ENCODE measurements at places on chromosomes 5 and 9.

- H3K27ac ChIP-seq, result peak overlapping the region; percentile 44
- peaks cover 22% of the 10 kb centered on the region for H3K36me3 ChIP-seq
- H3K4me1 ChIP-seq, result peaks cover 9% of the 10 kb centered on the region
- no peak overlapping the region for H3K4me3 ChIP-seq
Observed at GRCh38 chr9:127867356-127868277, 9.9 kb downstream of the AK1 start.

- no peak for DNase-seq
- H3K4me1 ChIP-seq, result no peaks in the 10 kb centered on the region
- H3K27ac ChIP-seq, result no peak overlapping the region
- no peaks in the 10 kb centered on the region for H3K27me3 ChIP-seq
- H3K36me3 ChIP-seq, result no peaks in the 10 kb centered on the region
Observed at GRCh38 chr9:131302244-131303075, 12.9 kb downstream of the PLPP7 start.

DNA sequence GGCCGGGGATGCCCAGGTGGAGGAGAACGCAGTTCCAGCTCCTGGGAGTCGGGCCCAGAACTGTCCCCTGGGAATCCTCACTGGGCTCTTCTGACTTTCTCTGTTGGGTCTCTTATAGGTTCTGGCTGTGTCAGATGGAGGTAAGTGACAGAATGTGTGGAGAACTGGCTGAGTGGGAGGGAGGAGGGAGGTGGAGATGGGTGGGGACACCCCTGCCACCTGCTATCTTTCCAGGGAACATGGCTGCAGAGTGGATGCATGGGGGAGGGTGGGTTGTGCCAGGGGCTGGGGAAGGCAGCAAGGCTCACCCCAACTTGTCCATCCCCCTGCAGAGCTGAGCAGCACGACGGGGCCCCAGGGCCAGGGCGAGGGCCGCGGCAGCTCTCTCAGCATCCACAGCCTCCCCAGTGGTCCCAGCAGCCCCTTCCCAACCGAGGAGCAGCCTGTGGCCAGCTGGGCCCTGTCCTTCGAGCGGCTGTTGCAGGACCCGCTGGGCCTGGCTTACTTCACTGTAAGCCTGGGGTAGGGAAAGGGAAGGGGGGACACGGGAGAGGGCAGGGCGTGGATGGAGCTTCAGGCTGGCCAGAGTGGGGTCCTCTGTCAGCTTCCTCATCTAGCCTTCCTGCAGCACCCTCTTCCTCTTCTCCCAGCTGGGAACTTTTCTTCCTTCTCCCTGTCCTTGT, 8.3 kb downstream of the RGS14 start:
- peak overlapping the region; percentile 85 for H3K27ac ChIP-seq
- H3K4me1 ChIP-seq, result peaks cover 13% of the 10 kb centered on the region
- DNase-seq, result no peak
- H3K4me3 ChIP-seq, result peak overlapping the region; percentile 75
- no peaks in the 10 kb centered on the region for H3K36me3 ChIP-seq
- H3K27me3 ChIP-seq, result no peaks in the 10 kb centered on the region

DNA sequence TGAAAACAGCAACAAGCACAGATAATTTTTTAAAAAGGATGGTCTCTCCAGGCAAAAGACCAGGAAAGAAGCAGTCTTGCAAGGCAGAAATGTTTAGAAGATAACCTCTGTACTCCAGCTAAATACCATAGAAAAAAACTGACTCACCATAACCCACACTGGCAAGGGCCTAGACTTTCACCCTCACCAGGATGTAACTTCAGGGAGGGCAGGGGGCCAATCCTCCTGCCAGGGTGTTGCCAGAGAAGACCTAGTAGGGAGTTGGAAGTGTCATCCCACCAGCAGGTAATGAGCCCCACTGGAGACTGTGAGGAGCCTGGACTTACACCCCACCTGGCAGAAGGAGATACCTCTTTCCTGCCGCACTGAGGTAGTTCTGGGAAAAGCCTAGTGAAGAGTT, 97.6 kb downstream of the PRELID2 start:
- no peak for DNase-seq
- H3K27ac ChIP-seq, result no peak overlapping the region
- H3K4me1 ChIP-seq, result no peaks in the 10 kb centered on the region
- H3K27me3 ChIP-seq, result no peaks in the 10 kb centered on the region
- H3K4me3 ChIP-seq, result no peak overlapping the region

GRCh38 chr9:17064558-17064957, 70.3 kb upstream of the CNTLN start:
- no peak overlapping the region for H3K4me3 ChIP-seq
- DNase-seq, result no peak
- no peak overlapping the region for H3K27ac ChIP-seq
- H3K36me3 ChIP-seq, result no peaks in the 10 kb centered on the region

DNA sequence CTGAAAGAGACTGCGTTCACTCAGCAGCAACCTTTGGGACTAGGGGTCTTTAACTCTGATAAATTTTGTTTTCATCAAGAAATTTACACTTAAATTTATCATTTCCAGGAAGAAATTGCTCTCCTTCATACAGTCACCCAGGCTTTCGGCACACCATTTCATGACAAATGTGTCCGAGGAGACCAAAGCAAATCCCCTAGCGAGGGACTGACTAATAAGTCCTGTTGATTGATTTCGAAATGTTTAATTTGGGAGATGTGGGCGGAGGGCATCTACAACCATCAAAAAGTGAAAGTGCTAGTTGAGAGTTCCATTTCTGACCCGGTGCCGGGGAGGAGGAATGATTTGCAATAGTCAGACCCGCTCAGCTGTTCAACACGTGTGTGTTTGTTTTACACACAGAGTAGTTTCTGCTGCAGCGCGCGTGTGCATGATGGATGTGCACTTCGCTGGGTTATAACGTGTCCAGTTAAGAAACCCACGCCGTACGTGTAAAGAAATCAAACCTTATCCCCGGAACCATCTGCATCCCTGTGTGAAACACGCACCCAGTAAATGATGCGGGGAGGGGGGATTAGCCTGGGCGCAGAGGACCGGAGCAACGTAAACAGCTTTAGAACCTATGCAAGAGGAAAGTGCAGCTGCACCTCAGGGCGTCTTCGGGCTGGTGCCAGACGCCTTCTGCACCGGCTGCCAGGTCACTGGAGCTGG, 845 bp upstream of the NR4A3 start:
- peak; percentile 49 for DNase-seq
- no peaks in the 10 kb centered on the region for H3K27me3 ChIP-seq
- H3K36me3 ChIP-seq, result no peaks in the 10 kb centered on the region

- DNase-seq, result no peak
- H3K27ac ChIP-seq, result no peak overlapping the region
- H3K4me3 ChIP-seq, result no peak overlapping the region
- no peaks in the 10 kb centered on the region for H3K4me1 ChIP-seq
Observed at GRCh38 chr5:163385271-163385670, 52.1 kb upstream of the CCNG1 start.

DNA sequence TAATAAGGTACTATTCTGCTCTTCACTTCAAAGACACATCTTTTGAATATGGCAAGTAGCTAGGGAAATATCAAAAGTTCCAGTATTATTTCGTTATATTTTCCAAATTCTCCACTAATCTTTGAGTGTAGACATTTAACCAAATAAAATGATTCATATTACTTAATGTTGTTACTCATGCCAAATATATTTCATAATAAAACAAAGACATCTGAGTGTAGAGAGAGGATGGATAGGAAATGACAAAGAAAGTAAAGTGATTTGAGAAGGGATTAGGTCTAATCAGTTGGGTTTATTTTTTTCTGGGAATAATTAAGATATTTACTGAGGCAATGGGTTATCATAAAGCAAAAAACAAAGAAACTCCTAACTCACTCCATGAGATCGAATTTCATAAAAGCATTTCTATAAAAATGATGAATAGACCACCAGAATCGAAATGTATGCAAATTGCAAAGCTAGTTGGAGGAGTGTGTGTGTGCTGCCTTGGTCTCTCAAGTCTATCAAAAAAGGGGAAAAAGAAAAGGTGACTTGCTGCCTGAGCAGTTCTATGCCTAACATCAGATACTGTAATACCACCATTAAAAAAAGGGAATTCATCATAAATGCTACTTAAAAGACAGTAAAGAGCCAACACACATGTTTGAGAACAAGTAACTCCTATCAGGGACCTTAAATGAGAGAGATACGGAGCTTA, 255.5 kb downstream of the PDE4D start:
- no peak for DNase-seq
- no peaks in the 10 kb centered on the region for H3K27me3 ChIP-seq
- no peak overlapping the region for H3K27ac ChIP-seq
- H3K4me3 ChIP-seq, result no peak overlapping the region
- peaks cover 4% of the 10 kb centered on the region for H3K4me1 ChIP-seq
- H3K36me3 ChIP-seq, result no peaks in the 10 kb centered on the region

DNA sequence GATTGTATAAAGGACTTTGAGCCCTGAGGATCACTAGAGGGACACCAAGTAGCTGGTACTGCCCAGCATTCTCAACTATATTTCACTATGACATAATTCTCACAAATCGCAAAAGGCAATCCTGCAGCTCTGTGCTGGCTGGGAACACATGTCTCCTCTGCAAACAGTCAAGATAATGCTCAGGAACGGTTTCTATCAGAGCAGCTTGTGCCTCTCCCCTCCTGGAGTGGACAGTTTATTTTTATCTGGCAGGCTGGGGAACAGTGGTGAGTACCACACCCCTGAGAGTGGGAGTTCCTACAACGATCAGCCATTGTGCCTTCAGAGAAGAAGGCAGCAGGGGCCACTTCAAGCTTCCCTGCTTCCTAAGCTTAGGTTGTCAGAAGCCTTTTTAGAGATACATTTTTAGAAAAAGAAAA, 65.8 kb downstream of the ERAP1 start:
- H3K36me3 ChIP-seq, result peaks cover 66% of the 10 kb centered on the region
- no peak for DNase-seq
- no peaks in the 10 kb centered on the region for H3K4me1 ChIP-seq
- H3K27ac ChIP-seq, result no peak overlapping the region

GRCh38 chr5:95298651-95299050, 13.8 kb upstream of the MCTP1 start:
- H3K36me3 ChIP-seq, result no peaks in the 10 kb centered on the region
- H3K4me3 ChIP-seq, result no peak overlapping the region
- no peaks in the 10 kb centered on the region for H3K27me3 ChIP-seq
- DNase-seq, result no peak

- no peak for DNase-seq
- no peaks in the 10 kb centered on the region for H3K27me3 ChIP-seq
- H3K4me1 ChIP-seq, result peaks cover 3% of the 10 kb centered on the region
- no peak overlapping the region for H3K27ac ChIP-seq
- H3K36me3 ChIP-seq, result no peaks in the 10 kb centered on the region
- no peak overlapping the region for H3K4me3 ChIP-seq
Observed at GRCh38 chr5:5343568-5343967, 78.9 kb upstream of the ICE1 start.

DNA sequence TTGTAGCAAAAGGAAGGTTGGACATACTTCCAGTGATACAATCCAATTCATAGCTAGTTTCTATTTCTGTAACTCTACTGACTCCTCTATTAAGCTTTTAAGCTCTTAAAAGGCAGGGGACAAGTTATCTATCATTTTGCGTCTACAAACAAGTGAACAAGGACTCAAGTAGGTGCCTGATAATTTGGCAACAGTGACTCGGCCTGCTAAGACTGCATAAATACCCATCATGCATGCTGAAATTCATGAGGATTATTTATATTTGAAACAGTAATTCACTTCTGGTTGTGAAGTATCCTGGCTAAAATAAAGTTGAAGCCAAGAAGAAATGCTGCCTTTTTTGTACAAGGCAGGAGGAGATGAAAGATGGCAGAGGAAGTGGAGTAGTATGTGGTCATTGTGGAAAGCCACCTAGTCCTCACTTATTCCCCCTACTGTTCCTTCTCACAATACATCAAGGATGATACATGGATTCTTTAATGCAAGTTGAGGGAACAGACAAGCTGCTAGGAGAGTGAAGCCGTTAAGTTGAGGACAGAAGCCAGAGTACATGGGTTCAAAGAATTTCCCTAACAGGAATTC, 74.0 kb downstream of the MRPS27 start:
- DNase-seq, result no peak
- peak overlapping the region; percentile 83 for H3K27ac ChIP-seq
- peaks cover 50% of the 10 kb centered on the region for H3K4me1 ChIP-seq
- H3K4me3 ChIP-seq, result no peak overlapping the region
- H3K36me3 ChIP-seq, result no peaks in the 10 kb centered on the region
- H3K27me3 ChIP-seq, result no peaks in the 10 kb centered on the region

DNA sequence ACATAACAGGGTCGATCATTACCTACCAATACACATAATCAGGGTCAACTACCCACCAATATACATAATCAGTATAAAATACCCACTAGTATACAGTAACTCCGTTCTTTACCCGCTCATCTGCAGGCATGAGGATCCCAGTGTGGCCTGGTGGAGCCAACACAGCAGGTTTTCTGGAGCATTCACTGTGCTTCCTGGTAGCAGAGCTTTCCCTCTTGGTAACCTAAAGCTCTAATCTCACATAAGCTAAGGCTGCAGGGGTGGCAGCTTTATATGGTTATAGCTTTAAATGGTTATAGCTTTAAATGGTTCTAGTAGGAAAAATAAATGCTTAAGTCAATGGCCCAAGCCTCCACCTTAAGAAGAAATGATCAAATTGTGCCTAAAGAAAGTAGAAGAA, 11.9 kb downstream of the LCN1 start:
- H3K27ac ChIP-seq, result no peak overlapping the region
- no peak for DNase-seq
- no peaks in the 10 kb centered on the region for H3K27me3 ChIP-seq
- H3K4me1 ChIP-seq, result no peaks in the 10 kb centered on the region

GRCh38 chr5:138132543-138132942, 6.7 kb downstream of the NME5 start:
- no peaks in the 10 kb centered on the region for H3K27me3 ChIP-seq
- no peak for DNase-seq
- no peaks in the 10 kb centered on the region for H3K36me3 ChIP-seq
- H3K4me1 ChIP-seq, result no peaks in the 10 kb centered on the region
- H3K4me3 ChIP-seq, result peak overlapping the region; percentile 62
- H3K27ac ChIP-seq, result no peak overlapping the region

GRCh38 chr9:127953154-127953553, 15.5 kb upstream of the DPM2 start:
- H3K27me3 ChIP-seq, result no peaks in the 10 kb centered on the region
- no peak for DNase-seq
- H3K4me1 ChIP-seq, result peaks cover 7% of the 10 kb centered on the region
- no peak overlapping the region for H3K27ac ChIP-seq
- no peak overlapping the region for H3K4me3 ChIP-seq
- H3K36me3 ChIP-seq, result no peaks in the 10 kb centered on the region

DNA sequence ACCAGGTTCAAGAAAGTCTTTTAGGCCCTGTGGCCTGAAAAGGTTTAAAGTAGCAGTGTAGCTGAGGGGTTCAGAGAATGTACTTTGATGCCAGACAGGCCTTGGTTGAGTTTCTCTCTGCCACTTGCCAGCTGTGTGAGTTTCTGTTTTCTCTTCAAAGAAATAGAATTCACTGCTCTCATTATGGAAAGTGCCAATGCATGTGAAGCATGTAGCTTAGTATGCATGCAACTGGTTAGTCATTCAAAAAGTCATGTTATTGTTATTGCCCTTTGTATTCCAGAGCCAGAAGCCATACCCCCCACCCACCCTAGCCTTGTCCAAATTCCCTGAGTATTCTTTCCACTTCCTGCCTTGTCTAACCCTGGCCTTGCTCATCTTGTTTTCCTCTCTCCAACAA, 101.7 kb downstream of the ADRB2 start:
- H3K27ac ChIP-seq, result no peak overlapping the region
- H3K4me1 ChIP-seq, result no peaks in the 10 kb centered on the region
- no peaks in the 10 kb centered on the region for H3K36me3 ChIP-seq
- H3K4me3 ChIP-seq, result no peak overlapping the region
- no peaks in the 10 kb centered on the region for H3K27me3 ChIP-seq
- DNase-seq, result no peak

GRCh38 chr5:167852515-167852914, 438.9 kb upstream of the WWC1 start:
- H3K36me3 ChIP-seq, result no peaks in the 10 kb centered on the region
- H3K4me3 ChIP-seq, result no peak overlapping the region
- no peak overlapping the region for H3K27ac ChIP-seq
- peaks cover 22% of the 10 kb centered on the region for H3K4me1 ChIP-seq
- no peaks in the 10 kb centered on the region for H3K27me3 ChIP-seq

Data from thoracic aorta (tissue), 2 donors.